ENCODE measurements at places on chromosomes 11 and 22.

GRCh38 chr11:122758974-122759373, 79.3 kb upstream of the CRTAM start:
- DNase-seq, result no peak

GRCh38 chr11:70757241-70757640, 358.9 kb downstream of the CTTN start:
- DNase-seq, result no peak

- DNase-seq, result no peak
Measured at GRCh38 chr11:126476266-126476924, 120.9 kb downstream of the ST3GAL4 start.

DNA sequence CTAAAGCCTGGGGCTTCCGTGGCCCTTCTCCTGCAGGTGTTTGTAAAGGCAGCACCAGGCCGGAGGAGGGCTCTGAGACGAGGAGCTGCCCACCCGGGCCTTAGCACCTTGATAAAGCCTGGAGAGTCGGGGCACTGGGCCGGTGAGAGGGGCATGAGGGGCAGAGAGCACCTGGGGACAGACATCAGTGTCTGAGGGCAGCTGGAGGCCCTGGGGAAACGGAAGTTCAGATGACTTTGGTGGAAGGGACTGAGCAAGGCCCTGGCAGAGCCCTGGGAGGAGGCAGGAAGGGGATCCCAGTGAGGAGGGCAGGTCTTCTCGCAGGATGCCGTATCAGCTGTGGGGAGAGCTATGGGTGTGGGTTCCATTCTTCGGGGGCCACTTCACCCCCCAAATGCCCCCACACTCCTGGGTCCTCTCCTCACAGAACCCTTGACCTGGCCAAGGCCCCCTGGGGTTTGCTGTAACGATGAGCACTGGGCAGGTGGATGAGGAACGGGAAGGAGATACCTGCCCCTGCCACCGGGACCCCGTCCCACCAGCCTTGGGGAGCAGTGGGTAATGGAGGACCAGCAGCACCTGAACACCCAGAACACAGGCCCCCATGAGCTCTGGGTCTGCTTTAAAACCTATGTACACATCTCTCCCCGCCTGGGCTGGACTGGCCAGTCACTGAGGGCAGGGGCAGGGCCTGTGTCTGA, 7.4 kb downstream of the C1QTNF6 start:
- no peak for DNase-seq

GRCh38 chr11:56292154-56292553, at the start of gene OR8H1:
OR8H1 (minus strand) TSS chr11:56292254; CDS start chr11:56291062, 1,192 bp downstream.
- DNase-seq, result no peak

DNA sequence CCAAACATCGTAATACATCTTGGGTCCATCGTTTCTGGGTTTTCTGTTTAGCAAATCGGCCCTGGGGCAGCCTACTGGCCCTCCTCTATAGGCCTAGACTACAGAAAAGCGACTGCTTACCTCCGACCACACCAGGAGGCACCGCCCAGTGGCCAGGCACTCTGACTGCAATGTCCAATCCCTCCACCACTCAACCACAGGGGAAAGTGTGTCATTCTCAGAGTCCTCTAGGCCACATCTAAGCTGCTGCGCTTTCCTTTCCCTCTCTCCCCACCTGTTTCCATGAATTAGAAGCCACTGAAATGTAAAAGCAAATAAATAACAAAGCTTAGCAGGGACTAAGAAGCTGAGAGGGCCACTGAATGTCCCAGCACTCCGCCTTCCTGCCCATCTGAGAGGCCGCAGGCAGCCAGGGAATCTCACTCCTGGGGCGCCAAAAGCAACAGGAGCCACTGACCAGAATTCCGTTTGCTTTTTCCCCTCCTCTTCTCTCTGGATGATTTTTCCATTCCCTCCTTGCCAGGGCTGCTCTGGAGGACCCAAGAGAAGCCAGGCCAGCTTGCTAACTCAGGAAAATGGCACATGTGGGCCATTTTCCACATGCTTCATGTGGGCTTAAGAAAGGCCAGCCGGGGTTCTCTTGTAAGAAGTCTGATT, 50.1 kb upstream of the FLI1 start:
- DNase-seq, result no peak

GRCh38 chr11:15621565-15621964, 506.8 kb downstream of the INSC start:
- no peak for DNase-seq
